ENCODE measurements at places on chromosomes 4 and X.
A peak's percentile ranks its signal among the peaks of the same experiment; 100 is the strongest.

DNA sequence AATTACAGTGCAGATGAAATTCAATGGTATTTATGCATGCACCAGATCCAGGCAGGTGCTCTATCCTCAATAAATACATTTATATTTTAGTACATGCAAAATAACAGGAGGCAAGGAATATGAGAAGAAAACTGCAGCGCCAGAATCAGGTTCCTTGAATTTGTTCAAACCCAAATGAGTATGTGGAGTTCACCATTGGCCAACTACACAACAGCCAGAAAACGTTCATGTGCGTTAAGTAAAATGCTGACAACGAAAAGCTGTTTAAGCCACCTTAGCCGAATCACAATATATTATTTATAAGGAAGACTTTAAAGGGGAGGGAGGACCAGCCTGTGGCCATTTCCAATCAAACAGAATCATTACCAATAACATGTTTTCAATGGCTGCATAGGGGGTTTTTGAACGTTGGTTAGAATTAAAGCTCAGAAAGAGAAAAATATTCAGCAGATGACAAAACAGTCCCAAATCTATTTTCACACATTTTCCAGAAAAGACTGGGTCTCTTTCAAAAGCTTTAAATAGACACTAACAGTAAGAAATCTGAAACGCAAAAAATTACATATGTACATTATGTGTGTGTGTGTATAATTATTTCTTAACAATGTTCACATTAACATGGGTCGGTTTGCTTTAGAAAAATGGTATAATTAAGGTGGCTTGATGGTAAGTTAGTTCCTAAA, 171.9 kb downstream of the LDB2 start:
- no peak for DNase-seq

GRCh38 chr4:151418385-151418784, 9.4 kb downstream of the FHIP1A start:
- peak; percentile 84 for DNase-seq

DNA sequence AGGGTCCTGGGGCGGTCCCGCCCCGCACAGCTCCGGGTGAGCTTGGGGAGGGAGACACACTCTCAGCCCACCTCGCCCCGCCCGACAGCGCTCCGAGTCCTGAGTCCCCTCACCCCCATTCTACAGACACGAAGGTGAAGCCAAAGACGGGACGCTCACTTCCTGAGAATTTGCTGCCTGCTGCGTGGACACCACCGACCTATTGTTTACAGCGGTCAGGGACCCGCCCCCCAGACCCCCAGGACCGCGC, 796 bp upstream of the ZNF141 start:
- no peak for DNase-seq

GRCh38 chr4:26397086-26397485, 76.3 kb downstream of the RBPJ start:
- no peak for DNase-seq

DNA sequence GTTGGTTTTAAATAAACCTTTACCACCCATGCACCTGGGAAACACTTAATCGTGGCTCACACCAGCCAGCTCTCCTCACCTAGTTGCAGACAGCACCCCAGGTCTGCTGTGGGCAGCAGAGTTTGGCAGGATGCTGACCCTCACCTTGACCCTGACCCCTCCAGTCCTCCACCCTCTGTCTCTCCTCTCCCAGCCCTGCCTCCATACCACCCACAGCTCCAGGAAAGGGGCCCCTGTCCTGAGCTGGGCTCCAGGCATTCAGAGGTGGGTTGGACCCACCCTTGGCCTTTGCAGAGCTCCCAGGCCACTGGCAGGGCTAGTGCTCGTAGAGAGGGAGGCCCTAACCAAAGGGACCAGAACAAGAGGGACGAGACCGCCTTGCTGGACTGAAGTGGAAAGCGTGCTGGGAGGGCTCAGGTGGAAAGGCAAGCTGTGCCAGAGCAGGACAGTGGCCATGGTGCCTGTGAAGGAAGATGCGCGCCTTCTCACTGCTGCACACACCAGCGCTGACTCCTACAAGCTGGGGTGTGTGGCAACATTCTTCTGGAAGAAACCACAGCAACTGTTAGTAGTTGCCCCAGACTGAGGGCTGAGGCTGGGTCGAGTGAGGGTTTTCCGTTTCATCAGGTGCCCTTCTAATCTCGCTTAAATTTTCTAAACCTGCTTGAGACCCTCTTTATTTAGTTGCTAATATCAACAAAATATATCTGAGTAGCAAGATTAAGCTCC, 10.7 kb upstream of the S100P start:
- no peak for DNase-seq

- DNase-seq = peak; percentile 51
Observed at GRCh38 chr4:122665161-122665929, 44.5 kb upstream of the IL21 start.

DNA sequence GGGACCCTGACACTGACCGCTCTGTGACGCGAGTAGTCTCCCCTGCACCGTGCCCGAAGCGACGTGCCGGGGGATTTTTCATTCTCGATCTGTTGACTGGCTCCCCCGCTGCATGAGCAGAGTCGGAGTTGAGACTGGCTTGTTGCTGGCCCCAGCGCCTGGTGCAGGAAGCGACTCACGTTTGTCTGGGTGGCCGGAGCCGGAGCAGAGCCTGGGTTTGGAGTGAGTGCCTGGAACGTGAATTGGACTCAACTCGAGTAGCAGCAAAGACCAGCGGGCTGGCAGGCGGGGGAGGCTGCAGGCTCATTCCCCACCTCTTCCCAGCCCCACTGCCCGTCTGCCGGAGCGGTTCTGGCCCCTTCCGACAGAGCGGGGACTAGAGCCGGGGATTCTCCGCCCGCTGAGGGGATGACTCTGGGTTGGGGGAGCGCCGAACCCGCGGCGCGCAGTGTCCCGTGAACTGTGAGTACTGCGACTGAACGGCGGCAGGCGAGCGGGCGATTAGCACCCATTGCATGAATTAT, 554 bp downstream of the PCDH7 start:
- DNase-seq = peak; percentile 75

GRCh38 chr4:175090116-175090515, 172.0 kb downstream of the ADAM29 start:
- no peak for DNase-seq

DNA sequence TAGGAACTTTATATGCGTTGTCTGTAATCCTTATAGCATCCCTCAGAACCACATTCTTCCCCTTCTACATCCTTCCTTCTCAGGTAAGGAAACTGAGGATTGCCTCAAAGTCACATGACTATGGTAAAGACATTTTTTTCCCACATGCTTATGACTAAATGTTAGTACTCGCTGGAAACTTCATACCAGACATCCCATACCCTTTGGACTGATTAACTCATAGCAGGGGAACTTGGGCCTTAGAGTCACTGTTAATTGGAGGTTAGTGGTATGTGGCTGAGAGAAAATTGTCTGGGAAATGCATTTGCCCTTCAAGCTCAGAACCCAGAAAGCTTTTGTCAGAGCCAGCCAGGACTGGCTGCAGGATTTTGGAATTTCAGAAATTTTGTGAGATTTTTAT, 155.0 kb downstream of the RELL1 start:
- DNase-seq = no peak

DNA sequence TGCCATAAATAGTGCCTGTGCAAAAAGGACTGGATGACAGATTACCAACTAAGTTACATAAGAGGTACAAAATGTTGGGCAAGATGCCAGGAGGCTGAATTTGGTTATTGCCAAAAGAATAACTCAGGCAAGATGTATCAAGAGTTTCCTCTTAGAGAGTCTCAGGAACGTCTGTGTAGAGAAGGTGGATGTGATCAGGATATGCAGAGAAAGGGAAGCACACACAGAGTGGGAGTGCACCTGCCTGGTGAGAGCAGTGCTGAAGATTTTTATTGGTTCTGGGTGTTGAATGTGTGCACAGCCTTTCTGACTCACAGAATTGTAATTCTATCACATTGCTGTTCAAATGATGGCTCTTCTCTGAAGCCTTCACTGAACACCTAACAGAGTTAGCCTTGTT, 156.8 kb upstream of the HS3ST1 start:
- no peak for DNase-seq

GRCh38 chr4:145289403-145290076, 109.2 kb upstream of the OTUD4 start:
- DNase-seq = peak; percentile 61

GRCh38 chr4:174457468-174457867, 64.8 kb downstream of the HPGD start:
- DNase-seq = no peak

DNA sequence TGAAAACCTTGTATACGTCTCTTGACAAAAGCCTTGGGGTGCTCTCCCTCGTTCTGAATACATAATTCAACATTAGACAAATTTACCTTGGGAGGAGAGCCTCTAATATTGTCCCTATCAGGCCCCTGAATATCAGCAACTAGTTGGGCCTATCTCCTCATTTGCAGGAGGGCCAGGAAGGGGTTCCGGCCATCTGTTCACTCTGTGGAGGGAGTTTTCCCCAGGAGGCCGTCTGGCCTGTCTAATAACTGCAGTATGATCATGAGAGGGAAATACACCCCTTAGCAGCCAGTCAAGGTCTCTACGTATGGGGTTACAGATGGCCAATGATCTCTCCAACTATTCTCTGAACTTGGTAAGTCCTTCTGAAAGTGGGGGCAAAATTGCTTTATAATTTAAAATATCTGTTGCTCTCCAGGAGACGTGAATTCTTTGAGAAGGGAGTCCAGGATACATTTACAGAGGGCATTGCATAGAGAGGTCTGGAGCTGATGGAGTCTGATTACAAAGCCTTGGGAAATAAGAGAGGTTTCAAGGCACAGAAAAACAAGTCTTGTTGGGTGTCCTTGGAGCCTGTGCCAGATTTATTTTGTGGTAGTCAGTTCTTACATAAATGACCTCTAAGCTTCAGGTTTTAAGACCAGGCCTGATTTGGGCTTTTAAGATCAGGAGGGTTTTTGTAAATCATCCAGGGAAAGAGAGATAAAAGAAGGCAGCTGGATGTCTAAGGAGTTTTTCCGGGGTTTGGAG, 48.2 kb upstream of the UXT start:
- DNase-seq = peak; percentile 29

DNA sequence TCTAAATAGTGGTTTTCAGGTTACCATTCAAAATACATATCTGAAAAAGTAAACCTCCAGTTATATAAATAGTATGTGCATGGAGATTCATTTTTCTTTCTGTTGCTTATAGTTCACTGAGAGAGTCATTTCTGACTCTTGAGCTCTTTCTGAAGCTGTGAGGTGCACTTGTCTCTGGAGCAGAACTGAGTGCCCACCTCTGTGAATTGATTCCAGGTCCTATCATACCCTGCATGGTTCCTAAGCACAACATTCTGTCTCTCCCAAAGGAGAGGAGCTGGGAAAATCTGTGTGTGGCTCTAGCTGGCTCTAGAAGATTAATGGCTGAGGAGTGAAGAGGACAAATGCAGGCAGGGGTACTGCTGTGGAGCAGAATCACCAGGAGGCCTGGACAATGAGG, 161.6 kb upstream of the HCCS start:
- DNase-seq = no peak

DNA sequence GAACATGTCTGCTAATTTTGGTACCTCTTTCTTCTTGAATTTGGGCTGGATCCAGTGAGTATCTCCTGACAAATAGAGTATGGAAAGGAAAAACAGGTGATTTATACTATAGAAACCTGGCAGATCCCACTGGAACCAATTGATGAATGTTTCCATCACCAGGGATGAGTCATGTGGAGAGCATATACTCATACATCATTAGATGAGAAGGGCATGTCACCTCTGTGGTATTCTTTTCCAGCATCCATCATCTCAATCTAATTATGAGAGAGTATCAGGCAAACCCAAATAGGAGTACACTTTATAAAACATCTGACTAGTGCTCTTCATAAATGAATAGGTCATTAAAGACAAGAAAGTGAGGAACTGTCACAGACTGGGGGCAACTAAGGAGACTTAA, 90.7 kb downstream of the CLDN22 start:
- no peak for DNase-seq

DNA sequence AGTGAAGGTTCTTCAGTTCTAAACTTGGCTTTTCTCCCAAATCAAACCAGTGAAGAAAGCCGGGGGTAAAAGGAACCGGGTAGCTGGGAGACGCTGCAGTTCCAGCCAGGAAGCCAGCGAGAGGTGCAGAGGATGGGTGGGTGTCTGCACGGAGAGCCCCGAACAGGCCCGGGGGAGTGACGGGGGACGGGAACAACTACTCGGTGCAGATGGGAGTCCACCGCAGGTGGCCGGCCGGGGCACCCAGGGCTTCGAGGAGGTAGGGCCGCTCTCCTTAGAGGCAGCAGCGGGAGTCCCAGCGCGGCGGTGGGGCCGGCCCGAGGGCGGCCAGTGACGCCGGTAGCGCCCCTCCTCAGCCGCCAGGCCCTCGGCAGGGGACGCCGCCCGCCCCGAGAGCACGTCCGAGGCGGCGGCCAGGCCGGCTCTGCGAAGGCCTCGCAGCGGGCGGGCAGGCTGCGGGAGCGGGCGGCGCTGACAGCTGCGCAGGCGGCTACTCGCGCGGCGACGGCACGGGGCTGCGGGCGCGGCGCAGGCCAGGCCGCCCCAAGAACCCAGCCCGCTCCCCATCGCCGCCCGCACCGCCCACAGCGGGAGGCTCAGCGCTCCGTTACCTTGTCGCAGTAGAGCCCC, 449 bp downstream of the FBXL5 start:
- DNase-seq = peak; percentile 67

- DNase-seq = no peak
Observed at GRCh38 chr4:98939438-98939837, 10.5 kb upstream of the EIF4E start.

DNA sequence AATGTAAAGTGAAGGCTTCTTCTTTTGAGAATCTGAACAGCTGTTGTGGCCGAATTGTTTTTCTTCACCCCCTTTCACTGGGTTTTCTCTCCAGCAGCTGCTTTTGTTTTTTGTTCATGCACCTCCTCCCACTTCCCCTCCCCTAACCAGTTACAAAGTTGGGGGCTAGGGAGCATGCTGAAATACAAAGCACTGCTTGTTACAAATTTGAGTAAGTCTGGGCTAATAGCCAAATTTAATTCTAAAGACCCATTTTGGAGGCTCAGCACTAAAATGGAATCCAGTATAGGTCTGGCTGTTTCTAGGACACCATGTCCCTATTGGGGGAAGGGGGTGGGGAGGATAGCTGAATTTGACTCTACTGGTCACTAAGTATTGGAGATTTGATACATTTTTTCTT, 89.2 kb upstream of the GPM6B start:
- no peak for DNase-seq

GRCh38 chrX:100413229-100413628, 3.2 kb upstream of the PCDH19 start:
- peak; percentile 73 for DNase-seq

DNA sequence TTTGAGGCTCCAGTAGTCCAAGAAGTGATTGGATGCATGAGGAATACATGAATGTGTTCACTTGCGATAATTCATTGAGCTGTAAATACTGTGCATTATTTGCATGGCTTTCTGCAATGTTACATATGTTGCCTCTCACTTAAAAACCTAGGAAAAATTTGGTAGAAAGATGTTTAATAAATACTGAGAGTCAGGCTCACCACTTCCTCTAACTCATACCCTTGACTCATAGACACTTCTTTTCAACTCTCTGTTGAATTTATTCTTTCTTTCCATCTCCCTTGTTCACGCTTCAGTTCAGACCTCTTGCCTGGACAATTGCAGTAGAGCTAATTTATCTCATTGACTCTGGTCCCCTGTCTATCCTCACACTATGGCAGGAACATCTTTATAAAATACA, 35.8 kb upstream of the LEF1 start:
- no peak for DNase-seq

- no peak for DNase-seq
Observed at GRCh38 chr4:182831376-182831775, 85.8 kb downstream of the DCTD start.

GRCh38 chrX:67288156-67288555, 255.7 kb upstream of the AR start:
- no peak for DNase-seq

- DNase-seq = peak; percentile 19
Observed at GRCh38 chr4:175330652-175331051, 412.5 kb downstream of the ADAM29 start.

All from adipocyte (in vitro differentiated cells).